Activated CD4-positive, alpha-beta T cell treated with anti-CD3 and anti-CD28 coated beads for 1 hour (primary cell): ENCODE measurements at places on chromosomes 3 and 15.

DNA sequence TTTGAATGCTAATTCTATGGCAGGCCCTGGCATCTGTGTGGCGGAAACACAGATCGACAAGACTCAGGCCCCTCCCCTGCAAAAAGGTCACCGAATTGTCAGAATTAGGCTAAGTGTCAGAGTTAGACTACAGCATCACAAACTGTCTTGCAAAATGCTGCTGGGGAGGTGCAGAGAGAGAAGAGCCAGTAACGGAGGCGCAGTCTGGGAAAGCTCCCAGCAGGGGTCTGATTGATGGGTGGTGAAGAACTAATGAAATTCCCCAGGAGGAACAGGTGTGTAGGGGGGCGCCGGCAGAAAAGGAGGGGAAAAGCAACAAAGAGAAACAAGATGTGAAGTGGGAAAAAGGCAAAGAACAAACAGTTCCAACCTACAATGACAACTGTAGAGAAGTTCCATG, 72.7 kb upstream of the TAMM41 start:
- no peak for DNase-seq

GRCh38 chr3:39501968-39502837, 34.7 kb downstream of the MOBP start:
- no peak for DNase-seq

DNA sequence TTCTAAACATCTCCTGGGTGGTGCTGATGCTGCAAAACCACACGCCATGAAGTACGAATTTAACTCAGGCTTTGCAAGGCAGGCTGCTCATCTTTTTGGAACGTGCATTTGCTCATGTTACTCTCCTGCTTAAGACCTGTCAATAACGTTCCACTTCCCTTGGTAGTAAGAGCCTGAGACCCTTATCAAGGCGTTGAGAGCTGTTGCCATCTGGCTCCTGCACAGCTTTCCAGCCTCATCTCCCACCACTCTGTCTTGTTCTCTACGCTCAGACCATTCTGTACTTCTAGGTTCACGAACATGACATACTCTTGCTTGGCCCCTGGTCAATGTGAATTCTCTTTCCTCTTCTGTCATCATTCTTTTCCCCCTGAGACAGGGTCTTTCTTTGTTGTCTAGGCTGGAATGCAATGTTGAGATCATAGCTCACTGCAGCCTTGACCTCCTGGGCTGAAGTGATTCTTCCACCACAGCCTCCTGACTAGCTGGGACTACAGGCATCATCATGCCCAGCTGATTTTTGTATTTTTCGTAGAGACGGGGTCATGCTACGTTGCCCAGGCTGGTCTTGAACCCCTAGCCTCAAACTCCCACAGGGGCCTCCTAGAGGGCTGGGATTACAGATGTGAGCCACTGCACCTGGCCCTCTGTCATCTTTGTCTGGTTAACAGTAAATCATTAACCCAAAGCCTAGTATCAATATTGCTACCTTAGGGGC, 202.8 kb downstream of the CADPS start:
- no peak for DNase-seq

- no peak for DNase-seq
These were observed 46.9 kb downstream of the TAMM41 start for GRCh38 chr3:11799791-11800190.

GRCh38 chr3:40975711-40976121, 223.6 kb upstream of the CTNNB1 start:
- DNase-seq = no peak

- no peak for DNase-seq
These were observed 58.5 kb upstream of the SLC24A5 start for GRCh38 chr15:48062148-48062872.

- no peak for DNase-seq
These were observed 603 bp upstream of the SELENOK start for GRCh38 chr3:53892286-53892637.

DNA sequence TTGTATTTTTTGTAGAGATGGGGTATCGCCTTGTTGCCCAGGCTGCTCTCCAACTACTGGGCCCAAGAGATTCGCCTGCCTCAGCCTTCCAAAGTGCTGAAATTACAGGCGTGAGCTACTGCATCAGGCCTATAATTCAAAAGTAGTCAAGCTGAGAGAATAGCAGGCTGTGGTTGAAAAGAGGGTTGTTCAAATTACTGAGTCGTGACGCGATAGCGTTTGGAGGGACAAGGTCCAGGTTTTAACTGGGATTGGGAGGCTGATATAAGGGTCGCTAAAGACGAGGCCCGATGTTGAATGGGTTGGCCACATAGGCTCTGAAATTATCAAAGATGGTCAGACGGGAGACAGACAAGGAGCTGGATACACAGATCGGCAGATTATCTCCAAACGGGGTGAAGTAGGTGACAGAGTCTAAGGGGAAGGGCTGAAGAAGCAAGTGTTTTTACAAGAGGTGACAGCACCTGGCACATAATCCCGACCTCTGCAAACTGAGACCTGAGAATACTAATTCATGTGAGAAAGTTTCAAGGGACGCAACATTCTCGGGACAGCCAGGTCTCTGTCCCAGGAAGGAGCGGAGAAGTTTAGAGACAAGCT, 759 bp upstream of the ARID3B start:
- DNase-seq = no peak

GRCh38 chr3:198048445-198048844, 88.4 kb downstream of the LMLN start:
- no peak for DNase-seq

- DNase-seq = no peak
These were observed 85.2 kb upstream of the ANKRD34C start for GRCh38 chr15:79197285-79197684.

DNA sequence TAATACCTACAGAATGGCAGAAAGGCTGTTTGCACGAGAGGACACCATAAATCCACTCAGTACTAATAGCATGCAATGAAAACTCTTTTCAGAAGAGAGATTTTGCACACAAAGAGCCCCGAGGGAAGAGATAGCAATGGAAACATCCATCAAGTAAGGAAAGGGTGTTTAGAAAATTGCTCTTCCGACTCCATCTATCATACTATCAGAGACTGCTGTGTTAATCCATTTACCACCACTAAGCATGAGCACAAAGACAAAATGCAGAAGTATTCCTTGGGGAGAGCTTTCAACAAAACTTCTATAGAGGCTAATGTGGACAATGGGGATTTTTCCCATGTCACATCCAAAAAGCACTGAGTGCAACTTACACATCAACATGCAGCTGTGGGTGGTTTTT, 72.1 kb upstream of the PLAAT1 start:
- DNase-seq = no peak

DNA sequence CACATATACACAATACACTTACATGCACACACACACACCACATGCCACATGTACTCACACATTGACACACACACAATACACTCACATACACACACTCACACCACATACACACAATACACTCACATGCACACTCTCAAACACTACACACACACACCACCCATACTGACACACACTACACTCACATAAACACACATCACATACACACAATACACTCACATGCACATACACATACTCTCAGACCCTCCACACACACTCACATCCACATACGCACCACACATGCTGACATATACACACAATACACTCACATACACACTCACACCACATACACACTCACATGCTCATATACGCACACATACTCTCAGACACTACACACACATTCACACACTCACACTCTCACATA, 28.3 kb upstream of the KIF23 start:
- DNase-seq = no peak

DNA sequence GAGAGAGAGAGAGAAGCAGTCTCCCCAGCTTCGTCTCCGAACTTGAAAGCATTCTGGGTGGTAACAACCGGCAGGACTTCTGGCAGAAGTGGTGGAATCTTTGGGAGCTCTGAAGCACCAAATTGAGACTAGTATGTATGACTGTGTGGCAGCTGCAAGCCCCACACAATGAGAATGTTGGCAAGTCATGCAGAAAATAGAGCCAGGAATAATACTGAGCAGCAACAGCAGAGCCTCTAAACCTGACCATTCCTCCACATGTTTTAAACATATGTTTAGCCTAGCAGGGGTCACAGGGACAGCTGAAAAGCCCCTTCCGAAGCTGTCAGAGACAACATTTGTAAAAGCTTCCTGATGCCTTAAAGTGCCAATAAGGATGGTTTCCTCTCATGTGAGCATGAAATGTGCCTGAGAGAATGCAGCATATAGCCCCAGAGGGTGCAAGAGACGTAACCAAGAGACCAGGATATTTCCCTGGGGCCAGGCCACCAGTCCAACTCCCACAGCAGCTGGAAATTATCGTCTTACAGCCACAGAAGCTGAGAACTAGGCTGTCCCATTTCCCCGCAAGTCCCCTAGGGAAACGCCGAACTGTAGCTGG, 178.6 kb upstream of the CCDC54 start:
- DNase-seq = no peak

- no peak for DNase-seq
These were observed 177.5 kb upstream of the PFN2 start for GRCh38 chr3:150148227-150148626.

GRCh38 chr3:16908016-16908807, 23.5 kb downstream of the PLCL2 start:
- DNase-seq = no peak

DNA sequence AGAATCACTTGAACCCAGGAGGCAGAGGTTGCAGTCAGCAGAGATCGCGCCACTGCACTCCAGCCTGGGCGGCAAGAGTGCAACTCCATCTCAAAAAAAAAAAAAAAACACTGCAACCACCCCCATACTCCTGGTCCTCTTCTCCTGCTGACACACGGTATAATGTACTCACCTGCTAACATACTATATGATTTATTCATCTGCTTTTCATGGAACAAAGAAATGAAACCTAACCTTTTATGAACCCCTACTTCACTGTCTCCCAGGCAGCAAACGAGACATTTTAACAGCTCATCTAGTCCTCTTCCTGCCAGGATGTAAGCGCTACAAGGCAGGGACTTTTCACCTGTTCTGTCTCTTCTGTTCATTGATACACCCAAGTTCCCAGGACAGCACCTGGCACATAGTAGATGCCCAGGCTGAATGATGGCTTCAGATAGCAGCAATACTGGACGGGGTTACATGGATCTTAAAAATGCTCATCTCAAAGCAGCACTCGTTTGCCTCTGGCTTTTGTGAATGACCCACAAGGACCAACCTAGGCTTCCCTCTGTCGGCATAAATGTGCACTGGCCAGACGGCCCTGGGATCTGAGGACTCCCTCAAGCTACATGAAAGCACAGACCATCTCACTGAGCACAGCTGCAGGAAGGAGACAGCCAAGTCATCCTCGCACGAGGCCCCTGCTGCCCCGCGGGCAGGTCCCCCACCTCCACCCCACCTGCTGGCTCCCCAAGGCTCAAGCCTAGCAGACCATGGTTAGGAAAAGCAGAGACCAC, 20.3 kb downstream of the XXYLT1 start:
- no peak for DNase-seq

GRCh38 chr3:163139600-163139999, 1643.0 kb downstream of the OTOL1 start:
- DNase-seq = no peak

- no peak for DNase-seq
These were observed 59.4 kb downstream of the DAPK2 start for GRCh38 chr15:63986751-63987341.

DNA sequence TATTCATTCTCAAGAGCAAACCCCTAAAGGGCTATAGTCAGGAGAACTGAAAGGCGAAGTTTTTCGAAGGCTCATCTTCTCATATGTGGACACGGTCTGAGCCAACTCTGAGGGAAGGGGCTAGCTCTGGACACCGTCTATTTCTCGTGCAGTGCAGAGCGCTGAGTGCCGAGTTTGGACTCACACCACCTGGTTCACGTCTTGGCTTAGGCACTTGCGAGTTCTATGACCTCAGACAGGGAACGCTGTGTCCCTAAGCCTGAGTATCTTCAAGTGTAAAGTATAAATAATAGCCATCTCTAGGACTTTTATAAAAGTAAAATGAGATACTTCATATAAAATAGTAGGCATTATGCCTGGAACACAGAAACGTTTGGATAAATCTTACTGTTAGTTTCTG, 223.7 kb downstream of the FMN1 start:
- no peak for DNase-seq

DNA sequence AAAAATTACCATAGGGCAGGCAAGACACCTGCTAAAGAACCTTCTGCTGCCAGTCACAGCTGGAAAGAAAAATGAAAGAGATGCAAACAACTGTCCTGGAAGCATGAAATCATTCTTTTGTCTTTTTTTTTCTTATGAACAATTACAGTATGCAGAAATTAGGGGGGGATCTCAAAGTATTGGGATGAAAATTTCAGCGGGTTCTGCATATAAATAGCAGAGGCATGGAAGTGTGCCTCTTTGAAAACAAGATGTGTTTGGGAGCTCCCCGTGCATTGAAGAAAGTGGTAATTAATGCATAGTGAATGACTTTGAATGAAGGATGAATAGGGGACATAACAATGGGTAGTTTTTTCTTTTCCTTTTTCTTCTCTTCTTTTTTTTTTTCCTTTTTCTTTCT, 431.2 kb downstream of the SOX2 start:
- DNase-seq = no peak

- no peak for DNase-seq
These were observed 85.1 kb downstream of the STAG1 start for GRCh38 chr3:136667081-136667480.

DNA sequence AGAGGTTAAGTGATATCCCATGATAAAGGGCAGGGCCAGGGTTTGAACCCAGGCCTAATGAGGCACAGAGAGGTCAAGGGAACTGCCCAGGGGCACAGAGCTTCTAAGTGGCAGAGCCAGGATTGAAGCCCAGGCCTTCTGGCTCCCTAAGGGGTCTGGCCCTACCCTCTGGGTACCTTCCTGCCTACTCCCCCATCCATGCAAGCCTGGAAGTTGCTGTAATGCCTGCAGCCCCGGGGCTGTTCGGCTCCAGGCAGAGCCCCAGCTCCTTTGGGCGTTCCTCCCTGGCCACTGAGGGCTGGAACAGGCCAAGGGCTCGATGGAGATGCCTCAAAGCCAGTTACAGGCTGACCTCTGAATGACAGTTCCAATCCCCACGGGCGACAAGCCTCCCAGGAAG, 4.5 kb downstream of the GRIP2 start:
- no peak for DNase-seq

GRCh38 chr3:107995823-107996222, 95.0 kb downstream of the CD47 start:
- no peak for DNase-seq

- DNase-seq = no peak
These were observed 826 bp downstream of the SHC4 start for GRCh38 chr15:48962662-48963523.

- DNase-seq = no peak
These were observed 975 bp upstream of the FOXP1 start for GRCh38 chr3:71584394-71585011.

GRCh38 chr15:50055750-50056157, 63.3 kb downstream of the ATP8B4 start:
- DNase-seq = no peak

DNA sequence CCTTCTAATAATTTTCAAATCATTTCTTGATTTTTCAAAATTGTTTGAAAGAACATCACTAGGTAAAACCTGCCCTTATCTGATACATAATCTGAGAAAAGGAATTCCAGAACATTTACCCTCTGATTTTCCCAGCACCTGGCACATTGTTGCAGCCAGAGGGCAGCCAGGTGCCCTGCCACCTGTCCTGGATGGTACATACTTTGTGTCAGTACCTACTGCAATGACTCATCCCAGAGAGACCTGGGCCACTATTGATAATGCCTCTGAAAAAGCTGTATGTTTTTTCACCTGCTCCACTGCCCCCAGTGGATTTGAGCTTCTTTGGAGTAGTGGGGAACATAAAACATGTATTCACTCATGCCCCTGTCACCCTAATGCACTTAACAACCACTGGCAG, 648.9 kb upstream of the GBE1 start:
- no peak for DNase-seq
